ENCODE measurements at places on chromosomes 13 and 19.

GRCh38 chr13:27403727-27404385 is 20.6 kb upstream of the GTF3A start:
- DNase-seq = no peak

GRCh38 chr19:38647966-38648768 is 718 bp downstream of the ACTN4 start:
- DNase-seq = no peak

DNA sequence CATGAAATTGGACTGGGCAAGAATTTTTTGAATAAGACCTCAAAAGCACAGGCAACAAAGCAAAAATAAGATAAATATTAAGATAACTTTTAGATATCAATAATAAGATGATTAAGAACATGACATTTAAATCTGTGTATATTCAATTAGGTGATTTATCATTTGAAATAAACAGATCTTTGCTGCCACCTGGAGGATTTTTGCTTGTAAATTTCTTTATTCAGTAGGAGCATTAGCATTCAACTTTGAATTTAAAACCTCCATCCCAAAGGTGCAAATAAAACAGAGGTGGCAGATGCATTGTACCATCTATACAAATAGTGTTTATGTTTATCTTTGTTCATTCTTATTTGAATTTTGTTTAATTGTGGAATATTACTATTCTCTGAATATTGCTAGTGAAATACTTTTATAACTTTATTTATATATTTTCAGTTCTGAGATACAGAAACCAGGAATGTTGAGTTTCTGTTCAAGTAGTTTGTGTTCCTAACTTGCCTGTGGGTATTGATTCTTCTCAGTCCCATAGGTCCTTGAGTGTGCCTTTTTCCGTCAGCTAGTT is 20.9 kb downstream of the COG6 start:
- no peak for DNase-seq

GRCh38 chr13:65940720-65941119 is 1289.4 kb downstream of the PCDH9 start:
- no peak for DNase-seq

DNA sequence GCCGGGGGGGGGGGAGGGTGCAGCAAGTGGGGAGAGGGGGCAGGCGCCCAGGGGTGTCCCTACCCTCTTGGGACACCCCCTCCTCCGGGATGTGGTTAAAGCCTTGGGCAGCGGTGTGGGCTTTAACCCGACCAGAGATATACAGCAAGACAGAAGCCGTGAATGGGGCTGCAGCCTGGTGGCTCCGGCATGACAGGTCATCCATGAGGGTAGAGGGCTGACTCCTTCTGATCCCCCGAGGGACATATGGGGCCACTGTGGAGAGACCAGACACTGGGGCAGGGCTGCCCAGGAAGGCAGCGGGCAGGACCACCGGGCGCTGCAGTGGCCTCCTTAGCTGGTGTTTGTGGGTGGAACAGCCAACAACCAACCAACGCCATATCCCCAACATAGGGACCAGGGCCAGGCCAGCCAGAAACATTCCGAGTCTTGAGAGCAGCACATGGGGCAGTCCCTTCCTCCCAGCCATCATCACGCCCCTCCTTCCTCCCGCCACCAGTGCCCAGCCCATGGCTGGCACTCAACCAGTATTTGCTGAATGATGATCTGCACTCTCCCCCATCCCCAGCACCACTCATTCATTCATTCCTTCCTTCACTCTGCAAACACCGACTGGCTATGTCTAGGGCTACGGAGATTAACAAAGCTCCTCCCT is 18.2 kb downstream of the ELAVL1 start:
- DNase-seq = no peak

DNA sequence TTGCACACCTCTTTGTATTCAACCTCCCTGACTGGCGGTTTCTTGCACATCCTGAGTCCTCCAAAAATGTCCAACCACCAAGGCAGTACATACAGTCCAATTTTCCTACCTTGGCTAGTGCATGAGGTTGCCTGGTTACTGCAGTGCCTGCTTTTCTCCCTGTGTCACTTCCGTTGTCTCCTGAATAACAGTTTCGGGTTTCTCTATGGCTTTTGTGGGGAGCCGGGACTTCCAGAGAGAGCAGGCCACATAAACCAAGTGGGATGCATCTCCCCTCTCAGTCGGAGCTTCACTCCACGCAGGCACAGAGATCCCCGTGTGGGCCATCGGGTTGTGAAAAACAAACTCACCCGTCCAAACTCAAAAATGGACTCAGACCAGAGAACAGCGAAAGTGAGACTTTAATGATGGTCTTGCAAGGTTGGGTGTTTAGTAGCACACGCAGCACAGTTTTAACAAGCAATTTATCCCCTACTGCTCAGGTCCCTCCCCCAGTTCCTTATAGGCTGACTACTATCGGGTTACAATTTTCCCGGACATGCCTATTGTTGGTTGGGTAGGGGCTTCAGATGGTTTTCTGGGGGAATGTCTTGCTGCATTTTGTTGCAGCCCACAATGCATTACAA is 173.1 kb downstream of the POU4F1 start:
- DNase-seq = no peak

- no peak for DNase-seq
Observed at GRCh38 chr19:57850553-57851017, 926 bp downstream of the ZNF587 start.

- DNase-seq = no peak
Observed at GRCh38 chr13:26839682-26840081, 79.1 kb upstream of the GPR12 start.

- DNase-seq = peak; percentile 18
Observed at GRCh38 chr13:33349288-33349985, 63.9 kb upstream of the STARD13 start.

DNA sequence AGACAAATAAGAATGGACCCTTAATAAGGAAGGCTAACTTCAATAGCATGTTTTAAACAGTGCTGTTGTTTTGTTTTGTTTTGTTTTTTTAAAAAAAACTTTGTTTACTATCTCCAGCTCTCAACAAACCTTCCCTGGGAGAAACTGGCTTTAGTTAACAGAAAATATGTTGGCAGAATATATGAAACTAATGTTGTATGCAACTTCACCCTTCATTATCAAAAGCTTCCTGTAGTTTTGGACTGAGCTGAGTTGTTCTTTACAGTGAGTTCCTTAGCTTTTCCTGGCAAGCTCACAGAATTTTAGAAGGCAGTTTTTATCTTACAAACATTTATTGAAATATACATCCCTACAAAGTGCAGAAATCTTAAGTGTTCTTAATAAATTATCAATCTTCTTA is 2480.7 kb upstream of the PCDH20 start:
- DNase-seq = no peak

GRCh38 chr13:28447206-28447605 is 47.7 kb downstream of the FLT1 start:
- no peak for DNase-seq

GRCh38 chr13:106523576-106523975 is 11.9 kb downstream of the EFNB2 start:
- DNase-seq = no peak

DNA sequence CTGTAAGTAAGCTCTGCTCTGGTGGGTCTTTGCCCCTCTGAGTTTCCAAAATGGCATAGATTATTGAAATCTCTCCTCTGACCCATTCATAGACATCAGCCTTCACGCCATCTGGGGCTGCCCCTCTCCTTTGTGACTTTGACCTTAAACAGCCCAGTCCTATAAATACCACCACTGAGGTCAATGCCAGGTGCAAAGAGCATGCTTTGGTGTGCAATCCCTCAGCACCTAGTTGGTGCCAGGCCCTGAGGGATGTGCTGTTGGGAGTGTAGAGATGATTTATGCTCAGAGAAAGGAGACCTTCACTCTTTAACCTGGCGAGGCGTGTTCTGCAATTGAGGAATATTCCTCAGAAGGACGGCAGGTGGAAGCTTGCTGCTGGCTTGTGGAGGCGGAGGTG is 121.7 kb upstream of the TSHZ3 start:
- DNase-seq = no peak

DNA sequence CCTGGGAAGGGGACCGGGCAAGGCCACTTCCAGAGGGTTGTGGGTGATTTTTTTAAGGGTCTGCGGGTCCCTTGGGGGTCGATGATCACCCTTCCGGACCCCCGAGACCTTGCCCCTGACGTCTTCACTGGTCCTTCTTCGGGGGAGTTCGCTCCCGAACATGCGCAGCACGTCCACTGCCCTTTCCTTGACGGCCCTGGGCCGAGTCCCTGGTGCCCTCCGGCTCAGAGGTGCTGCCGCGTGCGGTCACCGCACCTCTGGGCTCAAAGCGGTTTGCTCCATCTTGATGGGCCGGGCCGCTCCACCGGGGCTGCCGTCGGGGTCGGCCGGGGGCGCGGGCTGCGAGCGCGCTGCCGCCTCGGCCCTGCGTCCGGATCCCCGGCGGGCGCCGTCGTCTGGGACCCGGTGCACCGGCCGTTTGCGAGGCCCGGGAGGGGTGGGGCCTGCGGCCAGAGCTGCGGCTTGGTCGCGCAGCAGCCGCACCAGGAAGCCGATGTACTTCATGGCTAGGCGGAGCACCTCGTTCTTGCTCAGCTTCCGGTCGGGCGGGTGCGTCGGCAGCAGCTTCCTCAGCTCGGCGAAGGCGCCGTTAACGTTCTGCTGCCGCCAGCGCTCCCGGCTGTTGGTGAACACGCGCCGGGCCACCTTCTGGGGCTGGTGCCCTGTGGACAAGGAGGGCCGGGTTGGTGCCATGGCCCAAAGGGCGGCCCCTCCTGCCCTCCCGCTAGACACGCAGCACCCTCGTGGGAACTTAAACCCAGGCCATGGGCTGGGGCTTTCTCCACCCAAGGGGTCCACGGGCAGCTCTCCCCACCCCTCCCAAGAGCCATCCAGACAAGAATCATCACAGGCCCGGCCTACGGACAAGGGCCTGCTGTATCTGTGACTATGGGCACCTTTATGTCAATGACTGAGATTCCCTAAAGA is 3.3 kb downstream of the LYL1 start:
- DNase-seq = peak; percentile 58

- no peak for DNase-seq
Observed at GRCh38 chr13:94968040-94968756, 255.9 kb upstream of the SOX21 start.

DNA sequence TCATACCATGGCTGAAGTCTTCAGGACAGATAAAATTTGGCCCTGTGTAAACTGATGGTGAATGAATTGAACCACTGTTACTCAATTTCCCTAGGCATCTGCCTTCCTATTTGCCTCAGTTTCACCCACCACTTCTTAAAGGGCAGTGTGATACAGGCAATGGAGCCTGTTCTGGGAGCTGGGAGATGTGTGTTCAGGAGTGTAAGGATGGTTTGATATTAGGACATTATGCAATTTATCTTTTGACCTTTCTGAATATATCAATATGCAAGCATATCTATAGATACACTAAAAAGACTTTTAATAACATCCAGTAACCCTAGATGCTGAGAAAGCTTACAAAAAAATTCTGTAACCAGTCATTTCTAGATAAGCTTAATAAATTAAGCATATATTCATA is 14.6 kb downstream of the IZUMO2 start:
- no peak for DNase-seq

DNA sequence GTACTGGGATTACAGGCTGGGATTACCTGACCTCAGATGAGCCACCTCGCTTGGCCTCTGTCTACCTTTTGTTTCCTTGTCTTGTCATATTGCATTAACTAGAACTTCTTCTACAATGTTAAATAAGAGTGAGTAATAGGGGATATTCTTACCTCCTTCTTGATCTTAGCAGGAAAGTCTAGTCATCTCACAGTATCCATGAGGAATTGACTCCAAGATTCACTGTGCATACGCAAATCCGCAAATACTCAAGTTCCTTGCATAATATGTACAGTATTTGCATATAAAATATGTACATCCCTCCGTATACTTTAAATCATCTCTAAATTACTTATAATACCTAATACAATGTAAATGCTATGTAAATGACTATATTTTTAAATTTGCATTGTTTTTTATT is 78.3 kb downstream of the POLR1D start:
- DNase-seq = no peak

DNA sequence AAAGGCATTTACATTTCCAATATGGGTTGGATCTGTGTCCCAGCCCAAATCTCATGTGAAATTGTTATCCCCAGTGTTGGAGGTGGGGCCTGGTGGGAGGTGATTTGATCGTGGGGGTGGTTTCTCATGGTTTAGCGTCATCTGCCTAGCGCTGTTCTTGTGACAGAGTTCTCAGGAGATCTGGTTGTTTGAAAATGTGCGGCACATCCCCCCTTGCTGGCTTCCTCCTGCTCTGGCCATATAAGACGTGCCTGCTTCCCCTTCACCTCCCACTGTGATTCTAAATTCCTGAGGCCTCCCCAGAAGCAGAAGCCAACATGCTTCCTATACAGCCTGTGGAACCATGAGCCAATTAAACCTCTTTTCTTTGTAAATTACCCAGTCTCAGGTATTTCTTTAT is 126.2 kb upstream of the FNDC3A start:
- no peak for DNase-seq

GRCh38 chr13:23707674-23708073 is 137.5 kb downstream of the TNFRSF19 start:
- no peak for DNase-seq

- DNase-seq = no peak
Observed at GRCh38 chr19:56132316-56132822, 8.7 kb upstream of the ZNF444 start.

DNA sequence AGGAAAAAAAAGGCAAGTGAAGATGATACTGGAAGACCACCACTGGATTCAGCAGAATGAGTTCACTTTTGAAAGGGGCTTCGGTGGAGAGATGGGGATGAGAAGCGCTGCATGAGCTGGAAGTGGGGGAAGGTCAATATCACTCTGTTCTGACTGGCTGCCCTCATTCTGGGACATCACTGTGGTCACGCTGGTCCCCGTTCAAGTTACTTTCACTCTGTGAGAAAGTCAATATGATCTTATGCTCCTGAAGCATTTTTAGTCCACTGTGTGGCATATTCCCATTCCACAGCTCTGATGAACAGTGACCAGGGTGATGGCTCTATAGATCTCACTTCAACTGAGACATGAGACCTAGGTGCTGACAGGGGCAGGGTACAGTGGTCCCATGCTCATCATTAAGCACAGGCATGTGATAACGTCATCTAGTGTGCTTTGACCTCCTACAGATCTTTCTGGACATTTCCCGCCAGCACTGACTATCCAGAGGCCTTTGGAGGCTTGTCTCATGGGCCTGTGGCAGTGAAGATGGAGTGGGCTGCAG is 40.2 kb upstream of the GPR183 start:
- no peak for DNase-seq

DNA sequence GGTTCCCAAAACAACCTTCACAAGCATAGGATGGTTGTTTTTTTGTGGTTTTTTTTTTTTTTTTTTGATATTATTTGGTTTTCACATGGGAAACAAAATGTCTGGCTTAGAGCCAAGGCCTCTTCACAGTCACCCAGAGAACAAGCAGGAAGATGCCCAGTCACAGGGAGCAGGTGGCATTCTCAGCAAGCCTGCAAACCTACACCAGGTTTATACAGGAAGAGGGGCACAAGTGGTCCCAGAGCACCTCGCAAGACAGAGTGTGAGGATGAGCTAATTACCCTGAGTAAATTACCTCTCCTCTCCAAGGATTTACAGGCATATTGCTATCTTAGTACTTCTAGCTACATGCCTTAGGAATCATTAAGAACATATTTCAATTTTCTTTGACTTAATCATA is 1375.6 kb downstream of the EFNB2 start:
- no peak for DNase-seq

- no peak for DNase-seq
Observed at GRCh38 chr13:28588296-28588695, 70.6 kb upstream of the POMP start.

- no peak for DNase-seq
Observed at GRCh38 chr13:47415048-47415447, 518.2 kb upstream of the HTR2A start.

Measured in gastrocnemius medialis (tissue), 4 donors.